ENCODE measurements at places on chromosomes 7 and 10.

DNA sequence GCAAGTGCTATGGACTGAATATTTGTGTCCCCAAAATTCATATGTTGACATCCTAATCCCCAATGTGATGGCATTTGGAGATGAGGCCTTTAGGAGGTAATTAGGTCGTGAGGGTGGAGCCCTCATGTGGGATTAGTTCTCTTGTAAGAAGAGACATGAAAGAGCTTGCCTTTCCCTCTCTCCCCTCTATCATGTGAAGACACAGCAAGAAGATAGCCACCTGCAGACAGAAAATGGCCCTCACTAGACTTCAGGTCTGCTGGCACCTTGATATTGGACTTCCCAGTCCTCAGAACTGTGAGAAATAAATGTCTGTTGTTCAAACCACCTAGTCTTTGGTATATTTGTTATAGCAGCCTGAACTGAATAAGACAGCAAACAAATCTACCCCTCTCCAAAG is 75.1 kb upstream of the TBX20 start:
- DNase-seq, result no peak

DNA sequence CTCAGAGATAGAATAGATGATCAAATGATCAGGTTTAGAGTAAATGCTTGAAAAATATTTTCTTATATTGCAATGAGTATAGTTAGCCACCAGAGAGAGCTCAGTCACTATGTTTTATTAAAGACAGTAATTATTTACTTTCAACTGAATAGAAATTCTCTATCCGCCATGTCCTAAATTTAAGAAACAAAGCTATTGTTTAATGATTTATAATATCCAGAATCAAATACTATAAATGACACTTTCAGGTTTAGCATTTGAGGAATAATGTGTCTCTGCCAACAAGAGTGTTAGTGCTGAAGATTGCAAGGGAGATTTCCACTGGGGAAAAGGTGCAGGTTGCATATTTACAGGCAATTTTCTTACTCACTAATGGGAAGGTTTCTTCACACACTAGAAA is 184.7 kb downstream of the DGKB start:
- DNase-seq, result peak; percentile 37

GRCh38 chr10:69224862-69225657 is 4.9 kb downstream of the HKDC1 start:
- no peak for DNase-seq

GRCh38 chr7:151048911-151049463 is 656 bp downstream of the ASIC3 start:
- no peak for DNase-seq

DNA sequence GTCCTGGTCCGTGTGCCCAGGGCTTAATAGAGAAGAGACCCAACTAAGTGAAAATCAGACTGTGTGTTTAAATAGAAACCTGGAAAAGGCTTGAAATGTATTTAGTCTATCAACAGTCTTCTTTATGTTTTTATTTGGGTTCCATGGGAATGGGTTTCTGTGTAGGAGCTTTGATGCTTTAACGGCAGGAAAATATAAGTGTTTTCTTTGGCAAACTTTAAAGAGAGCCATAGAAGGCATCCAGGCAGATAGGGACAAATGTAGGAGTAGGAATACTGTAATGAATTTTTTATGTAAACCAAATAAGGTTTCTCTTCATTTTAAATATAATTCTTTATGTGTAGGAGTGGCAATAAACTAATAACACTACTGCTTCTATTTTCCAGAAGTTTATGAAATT is 989.0 kb downstream of the GATA3 start:
- DNase-seq, result no peak

- no peak for DNase-seq
Observed at GRCh38 chr7:25287291-25287690, 59.0 kb upstream of the NPVF start.

- DNase-seq, result no peak
Observed at GRCh38 chr10:17179002-17179401, 22.5 kb downstream of the TRDMT1 start.

- no peak for DNase-seq
Observed at GRCh38 chr10:96267234-96267705, 4.1 kb downstream of the BLNK start.

DNA sequence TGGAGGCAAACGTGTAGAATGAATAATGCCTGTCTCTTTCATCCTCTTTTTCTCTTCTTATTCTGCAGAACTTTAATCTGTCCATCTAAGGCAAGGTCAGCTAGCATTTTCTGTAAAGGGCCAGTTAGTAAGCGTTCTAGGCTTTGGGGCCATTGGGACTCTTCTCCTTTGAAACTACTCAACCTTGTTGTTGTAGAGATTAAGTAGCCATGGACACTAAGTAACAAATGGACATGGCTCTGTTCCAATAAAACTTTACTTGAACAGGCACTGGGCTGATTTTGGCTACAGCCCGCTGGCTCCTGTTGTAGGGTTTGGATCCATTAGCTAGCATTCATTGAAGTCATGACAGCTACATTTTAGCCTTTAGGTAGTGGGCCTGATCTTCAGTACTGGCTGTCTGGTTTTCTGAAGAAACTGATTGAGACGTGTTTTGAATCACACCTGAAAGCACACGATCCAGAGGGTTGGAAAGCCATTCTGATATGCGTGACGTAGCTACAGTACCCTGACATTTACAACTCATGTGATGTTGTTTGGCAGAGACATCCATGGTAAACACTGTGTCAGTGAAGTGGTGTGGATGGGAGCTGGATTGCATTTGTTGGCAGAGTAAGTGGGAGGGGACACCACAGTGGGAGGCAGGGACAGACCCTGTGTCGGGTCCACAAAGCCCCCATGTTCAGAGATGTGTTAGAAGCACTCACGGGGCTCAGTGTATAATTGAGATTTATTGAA is 92.5 kb downstream of the MTPN start:
- DNase-seq, result no peak

DNA sequence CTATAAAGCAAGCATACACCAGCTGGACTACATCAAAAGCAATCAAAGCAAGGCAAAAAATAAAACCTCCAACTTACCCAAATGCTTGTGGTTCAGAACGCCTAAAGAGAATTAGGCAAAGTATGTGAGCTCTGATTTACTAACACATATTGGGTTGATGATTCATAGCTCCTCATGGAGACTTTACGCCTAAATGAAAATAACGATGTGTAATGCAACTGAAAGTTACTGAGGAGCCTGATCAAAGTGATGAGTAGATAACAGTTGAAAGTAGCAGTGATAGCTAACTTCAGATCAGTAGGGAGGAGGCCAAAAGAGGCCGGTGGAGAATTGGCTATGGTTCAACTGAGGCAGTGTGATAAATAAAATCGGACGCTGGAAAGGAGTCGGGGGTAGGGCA is 85.0 kb downstream of the MPP7 start:
- DNase-seq, result no peak

DNA sequence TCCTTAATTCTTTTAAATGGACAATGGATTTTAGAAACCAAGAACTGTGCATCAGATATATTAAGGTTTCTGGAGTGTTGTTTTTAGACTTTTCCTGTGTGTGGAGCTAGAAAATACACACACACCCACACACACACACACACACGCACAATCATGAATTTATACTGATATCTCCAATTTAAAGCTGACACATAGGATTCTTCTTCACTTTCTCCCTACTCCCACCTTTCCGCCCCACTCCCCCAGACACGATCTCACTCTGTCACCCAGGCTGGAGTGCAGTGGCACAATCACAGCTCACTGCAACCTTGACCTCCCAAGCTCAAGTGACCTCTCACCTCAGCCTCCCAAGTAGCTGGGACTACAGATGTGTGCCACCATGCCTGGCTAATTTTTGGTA is 100.3 kb downstream of the EPC1 start:
- DNase-seq, result no peak

- no peak for DNase-seq
Observed at GRCh38 chr10:114239117-114239993, at the start of gene VWA2. VWA2 (plus strand) TSS chr10:114239254; CDS start chr10:114248714, 9,460 bp downstream.

DNA sequence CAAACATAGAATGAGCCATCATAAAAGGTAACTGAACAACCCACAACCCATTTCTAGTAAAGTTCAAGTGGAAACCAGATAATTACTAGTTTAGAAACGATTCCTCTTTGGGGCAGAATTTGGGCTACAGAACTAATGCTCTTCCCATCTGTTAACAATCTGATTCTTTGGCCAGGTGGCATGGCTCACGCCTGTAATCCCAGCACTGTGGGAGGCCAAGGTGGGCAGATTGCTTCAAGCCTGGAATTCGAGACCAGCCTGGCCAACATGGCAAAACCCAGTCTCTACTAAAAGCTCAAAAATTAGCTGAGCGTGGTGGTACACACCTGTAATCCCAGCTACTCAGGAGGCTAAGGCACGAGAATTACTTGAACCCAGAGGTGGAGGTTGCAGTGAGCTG is 18.5 kb downstream of the CYP51A1 start:
- DNase-seq, result no peak

GRCh38 chr10:125700355-125700911 is 17.5 kb upstream of the TEX36 start:
- no peak for DNase-seq

DNA sequence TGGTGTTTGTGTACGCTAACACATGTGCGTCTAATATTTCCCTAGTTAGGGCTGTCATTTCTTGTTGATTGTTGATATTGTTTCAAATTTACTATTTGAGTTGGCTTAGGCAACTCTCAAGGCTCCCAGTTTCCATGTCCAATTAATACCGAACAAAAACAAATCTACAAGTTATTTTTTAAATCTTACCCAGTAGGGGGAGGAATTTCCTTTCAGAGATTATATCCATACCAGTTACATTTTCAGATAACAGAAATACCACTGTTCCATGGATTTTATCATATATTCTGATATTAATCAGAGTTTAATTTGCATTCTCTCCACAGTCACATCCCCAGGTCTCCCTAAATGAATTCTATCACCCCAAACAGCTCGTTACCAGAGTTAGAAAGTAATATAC is 7.2 kb upstream of the AKR1B10 start:
- DNase-seq, result no peak

GRCh38 chr10:91091780-91092179 is 128.7 kb upstream of the PCGF5 start:
- no peak for DNase-seq

DNA sequence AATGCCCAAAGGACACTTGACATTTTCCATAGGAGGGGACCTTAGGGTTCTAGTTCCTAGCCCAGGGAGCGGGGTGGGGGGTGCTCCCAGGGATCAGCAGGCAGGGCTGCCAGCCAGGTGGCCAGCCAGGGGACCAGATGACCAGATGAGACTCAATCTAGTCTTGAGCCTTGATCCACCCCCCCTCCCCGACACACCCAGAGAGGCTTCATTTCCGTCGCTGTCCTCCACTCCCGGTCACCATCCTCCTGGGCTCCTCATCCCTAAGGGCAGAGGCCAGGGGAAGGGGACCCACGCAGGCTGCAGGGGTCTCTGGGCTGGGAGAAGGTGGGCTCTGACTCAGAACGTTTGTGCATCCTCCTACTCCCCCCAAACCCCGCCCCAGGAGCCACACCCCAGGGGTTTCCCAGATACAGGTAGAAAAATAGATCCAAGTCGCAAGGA is 1.0 kb downstream of the STX1A start:
- DNase-seq, result no peak

DNA sequence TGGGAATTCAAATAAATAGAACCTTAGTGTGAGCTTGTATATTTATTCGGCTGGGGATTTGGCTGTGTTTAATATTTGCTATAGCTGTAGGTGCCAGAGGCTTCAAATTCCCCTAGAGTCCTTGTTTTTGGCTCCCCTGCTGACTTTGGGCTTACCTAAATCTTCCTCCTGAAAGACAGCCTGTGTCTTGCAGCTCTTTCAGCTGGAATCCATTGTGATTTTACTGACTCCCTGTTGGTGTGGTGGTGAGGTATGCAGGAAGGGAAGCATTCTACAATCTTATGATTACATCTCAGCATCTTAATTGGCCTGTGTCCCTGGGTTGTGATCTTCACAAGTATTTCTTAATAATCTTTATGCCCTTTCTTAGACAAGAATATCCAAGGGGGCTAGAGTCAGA is 25.9 kb downstream of the FOXI2 start:
- no peak for DNase-seq

DNA sequence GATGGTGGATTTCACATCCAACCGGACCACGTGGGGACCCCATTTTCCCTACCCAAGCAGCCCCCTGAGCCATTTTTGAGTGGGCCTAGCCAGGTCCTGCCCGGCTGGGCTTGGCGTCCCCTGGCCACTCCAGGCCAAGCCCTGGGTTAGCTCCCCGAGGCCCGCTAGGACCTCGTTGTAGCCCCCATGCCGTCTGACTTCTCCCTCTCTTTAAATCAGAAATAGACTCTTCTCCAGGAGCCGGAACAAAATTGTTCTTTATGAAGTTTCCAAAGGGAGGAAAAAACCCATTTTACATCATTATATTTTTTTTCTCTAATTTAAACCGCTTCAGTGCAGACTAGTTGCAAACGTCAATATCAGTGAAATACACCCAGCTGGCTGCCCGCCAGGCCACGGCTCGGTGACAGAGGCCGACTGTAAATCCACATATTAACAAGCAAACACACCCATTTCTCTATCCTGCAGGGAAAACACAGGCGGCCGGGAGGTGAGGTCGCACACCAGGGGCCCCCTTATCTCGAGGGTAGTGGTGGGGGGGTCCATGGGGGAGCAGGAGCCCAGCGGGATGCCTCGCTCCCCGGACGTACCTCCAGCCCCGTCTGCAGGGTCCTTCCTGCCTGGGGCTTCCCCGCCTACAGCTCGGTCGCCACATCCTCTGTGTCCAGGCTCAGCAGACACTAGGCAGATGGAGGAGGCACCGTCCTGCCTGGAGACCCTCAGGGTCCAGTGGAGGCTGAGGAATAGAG is 72.7 kb downstream of the ELFN1 start:
- DNase-seq, result peak; percentile 44

DNA sequence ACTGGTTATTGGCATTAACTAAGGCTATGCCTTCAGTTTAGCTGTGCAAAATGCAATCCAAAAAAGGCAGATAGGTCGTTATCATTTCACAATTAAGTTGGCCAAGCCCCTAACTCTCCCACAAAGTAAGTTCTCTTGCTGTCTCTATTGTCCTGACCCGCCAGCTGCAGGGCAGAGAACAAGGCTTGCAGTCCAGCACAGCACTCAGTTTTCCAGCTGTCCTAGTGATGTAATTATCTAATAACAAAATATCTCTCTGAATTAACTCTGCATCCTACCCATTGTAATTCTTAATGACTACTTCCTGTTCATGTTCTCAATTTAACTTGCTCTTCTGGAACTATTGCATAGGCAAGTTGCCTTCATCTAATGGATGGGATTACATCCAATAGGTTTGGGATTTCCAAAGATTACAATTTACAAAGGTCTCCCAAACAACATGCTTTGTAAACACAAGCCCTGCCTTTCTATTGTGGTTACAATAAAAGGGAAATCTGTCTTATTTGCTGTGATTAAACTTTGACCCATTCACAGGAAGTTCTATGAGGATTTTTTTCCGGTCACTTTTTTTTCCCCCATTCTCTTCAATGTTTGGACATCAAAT is 55.2 kb downstream of the CDK6 start:
- DNase-seq, result no peak

DNA sequence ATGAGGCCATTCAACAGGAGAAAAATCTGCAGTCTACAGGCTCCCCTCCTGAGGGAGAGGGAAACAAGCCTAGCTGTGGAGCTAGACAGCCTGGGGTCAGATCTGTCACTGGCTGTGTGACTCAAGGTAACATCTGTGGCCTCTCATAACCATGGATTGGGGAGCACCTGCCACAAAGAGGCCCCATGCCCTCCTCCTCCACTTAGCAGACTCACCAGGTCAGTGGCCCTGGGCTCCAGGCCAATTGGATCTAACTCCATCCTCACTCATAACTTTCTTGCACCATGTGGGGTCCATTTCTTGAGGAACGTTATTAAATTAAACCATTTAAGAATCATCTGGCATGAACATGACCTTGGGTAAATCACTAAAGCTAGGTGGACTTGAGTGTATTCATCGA is 1.8 kb downstream of the GDF10 start:
- no peak for DNase-seq

Measured in NAMALWA (cell line).